ENCODE measurements at places on chromosomes 6 and 20.

- no peak for DNase-seq
These were observed 111.6 kb downstream of the TBC1D32 start for GRCh38 chr6:121222656-121223055.

DNA sequence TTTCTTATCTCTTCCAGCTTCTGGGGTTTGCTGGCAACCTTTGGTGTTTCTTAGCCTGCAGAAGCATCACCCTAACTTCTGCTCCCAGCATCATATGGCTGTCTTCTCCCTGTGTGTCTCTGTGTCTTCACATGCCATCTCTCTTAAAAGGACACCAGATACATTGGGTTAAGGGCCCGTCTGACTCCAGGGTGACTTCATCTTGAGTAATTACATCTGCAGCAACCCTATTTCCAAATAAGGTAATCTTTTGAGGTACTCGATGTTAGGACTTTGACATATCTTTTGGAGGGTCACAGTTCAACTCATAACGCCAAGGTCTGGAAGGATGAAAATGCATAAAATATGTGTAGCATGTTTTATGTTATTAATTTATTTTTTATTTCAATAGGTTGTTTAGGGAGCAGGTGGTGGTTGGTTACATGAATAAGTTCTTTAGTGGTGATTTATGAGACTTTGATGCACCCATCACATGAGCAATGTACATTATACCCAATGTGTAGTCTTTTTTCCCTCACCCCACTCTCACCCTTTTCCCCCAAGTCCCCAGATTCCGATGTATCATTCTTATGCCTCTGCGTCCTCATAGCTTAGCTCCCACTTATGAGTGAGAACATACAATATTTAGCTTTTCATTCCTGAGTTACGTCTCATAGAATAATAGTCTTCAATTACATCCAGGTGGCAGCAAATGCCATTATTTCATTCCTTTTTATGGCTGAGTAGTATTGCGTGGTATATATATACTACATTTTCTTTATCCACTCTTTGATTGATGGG, 131.1 kb downstream of the TBXT start:
- DNase-seq, result no peak

DNA sequence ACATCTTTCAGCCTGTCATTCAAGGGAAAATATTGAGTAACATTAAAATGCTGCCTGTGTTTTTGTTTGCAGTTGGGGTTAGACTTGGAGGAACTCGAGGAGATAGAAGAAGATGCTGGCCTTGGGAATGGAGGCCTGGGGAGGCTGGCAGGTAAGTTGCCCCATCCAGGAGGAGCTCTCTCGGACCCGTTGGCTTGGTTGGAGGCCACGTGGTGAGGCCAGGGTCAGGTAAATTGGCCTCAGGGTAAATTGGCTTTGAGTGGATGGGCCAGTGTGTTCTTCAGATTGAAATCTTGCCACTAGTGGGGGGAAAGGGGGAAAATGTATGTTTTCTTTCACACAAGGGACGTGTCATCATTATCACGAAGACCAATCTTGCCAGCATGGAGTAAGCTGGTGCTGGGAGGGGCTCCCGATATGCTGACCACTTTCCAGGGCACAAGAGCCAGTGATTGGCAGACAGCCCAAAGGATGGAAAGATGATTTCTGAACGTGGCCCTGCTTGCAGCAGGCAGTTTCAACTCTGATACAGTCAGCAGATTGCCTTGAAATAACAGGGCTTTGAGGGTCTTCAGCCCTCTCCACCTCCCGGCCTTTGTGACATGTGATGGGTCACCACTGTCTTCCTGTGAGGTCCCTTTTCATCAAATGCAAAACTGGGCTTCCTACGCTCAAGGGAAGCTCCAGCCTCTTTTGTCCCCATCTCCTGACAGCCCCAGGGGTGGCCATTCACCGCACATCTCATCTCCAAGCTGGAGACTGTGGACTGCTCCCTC, 21.4 kb downstream of the PYGB start:
- DNase-seq, result no peak

- no peak for DNase-seq
These were observed 10.3 kb downstream of the CEP85L start for GRCh38 chr6:118641042-118641441.

- no peak for DNase-seq
These were observed 532.6 kb downstream of the CBLN4 start for GRCh38 chr20:55472704-55473103.

DNA sequence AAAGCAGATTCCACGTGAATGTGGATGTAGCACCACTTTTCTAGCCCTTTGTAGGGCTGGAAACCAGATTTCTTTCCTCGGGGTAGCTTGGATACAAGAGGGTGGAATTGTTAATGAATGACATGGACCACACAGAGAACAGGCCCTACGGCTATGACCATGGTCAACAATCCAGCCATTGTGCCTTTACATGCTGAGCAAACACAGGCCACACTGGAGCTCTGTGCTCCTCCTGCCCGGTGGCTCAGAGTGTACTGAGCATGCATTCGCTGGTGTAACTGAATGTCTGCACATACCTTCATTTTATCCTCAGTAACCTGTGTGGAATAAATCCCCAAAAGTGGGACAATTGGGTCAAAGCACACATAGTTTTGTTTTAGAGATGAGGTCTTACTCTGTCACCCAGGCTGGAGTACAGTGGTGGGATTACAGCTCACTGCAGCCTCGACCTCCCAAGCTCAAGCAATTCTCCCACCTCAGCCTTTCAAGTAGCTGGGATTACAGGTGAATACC, 32.8 kb downstream of the LRP11 start:
- no peak for DNase-seq

GRCh38 chr6:46490425-46491200, 636 bp downstream of the RCAN2 start:
- no peak for DNase-seq

GRCh38 chr6:148868314-148868713, 121.5 kb downstream of the UST start:
- DNase-seq, result no peak

- DNase-seq, result no peak
These were observed 199.3 kb downstream of the TFAP2C start for GRCh38 chr20:56828402-56828801.

DNA sequence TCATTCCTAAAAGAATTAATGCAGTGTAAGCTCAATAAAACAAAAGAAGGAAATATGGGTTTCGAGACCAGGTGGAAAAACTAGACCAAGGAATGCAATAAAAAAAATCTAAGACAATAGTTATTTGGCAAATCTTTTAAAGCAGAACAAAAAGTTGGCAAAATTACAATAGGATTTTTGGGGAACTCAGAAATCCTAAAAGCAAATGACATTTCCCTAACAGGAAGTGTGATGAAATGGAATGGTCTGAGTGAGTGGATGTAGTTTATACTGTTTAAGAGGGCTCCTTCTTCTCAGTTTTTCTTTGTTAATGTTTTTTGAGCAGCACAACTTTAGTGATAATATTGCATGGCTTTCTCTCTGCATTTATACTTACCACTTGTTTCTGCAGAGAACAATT, 190.0 kb downstream of the PLCB4 start:
- no peak for DNase-seq

DNA sequence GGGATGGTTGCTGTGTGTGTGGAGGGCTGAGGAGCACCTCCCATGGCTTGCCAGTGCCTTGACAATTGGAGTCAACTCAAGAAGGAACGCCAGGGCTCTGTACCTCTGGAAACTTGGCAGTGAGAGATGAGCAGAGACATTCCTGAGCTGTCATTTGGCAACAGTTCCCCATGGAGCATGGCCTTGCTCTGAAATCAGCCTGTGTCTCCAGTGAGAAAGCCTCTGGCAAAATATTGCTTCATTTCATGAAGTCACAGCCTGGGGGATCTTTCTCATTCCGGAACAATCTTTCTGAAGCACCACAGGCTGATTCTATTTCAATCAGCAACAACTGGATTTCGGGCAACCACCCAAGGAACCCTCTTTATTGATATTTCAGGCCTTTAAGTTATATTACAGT, 52.2 kb upstream of the FNDC1 start:
- DNase-seq, result no peak

DNA sequence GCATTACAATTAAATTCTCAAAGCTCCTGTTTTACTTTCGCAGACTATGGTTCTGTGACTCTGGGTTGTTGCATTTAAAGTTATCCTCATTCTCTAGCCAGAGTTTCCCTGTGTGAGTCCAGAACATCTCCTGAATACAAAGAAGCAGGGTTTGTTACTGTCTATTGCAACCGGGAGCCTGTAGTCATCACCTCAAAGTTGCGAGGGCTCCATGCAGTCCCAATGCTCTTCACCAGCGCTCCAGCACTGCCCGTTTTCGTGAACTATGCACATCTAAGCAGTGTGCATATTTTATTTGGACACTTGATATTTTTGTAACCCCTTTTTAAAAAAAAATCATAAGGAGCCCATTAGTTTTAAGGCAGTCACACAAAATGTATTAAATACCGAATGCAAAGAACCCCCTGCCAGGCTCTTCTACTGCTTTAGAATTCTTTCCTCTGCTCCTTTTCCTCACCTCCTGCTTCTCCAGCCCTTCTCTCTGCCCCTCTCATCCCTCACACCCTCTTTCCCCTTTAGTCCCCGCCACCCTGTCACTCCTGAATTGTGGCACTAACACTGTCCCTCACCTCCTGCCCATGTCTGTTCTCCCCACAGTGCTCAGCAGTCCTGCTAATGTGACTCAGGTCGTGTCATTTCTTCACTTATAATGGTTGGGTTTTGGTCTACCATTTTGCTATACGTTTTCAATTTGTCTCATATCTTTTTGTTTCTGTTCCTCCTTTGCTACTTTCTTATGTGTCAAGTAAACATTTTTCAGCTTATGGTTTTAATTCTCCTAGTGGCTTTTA, 1.1 kb upstream of the HLA-C start:
- DNase-seq, result no peak

GRCh38 chr6:26270486-26270861, 94.5 kb upstream of the BTN3A2 start:
- DNase-seq, result peak; percentile 9

DNA sequence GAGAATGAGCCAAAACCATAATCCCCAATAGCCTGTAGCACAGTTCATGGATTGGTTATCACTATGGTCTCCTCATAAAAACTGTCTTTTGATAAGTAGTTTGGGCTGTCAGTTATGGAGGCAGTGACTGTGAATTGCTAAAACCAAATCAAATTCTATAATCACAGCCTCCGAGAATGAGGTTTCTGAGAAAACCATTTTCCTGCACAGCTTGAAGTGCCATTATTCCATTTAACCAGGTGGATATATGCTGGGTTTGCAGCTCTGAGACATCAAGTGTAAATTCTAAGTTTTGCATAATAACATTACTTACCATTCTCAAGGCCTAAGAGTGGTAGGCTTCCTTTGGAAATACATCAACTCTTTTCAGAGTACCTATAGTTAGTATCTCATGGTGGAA, 485.4 kb downstream of the FRK start:
- DNase-seq, result no peak

DNA sequence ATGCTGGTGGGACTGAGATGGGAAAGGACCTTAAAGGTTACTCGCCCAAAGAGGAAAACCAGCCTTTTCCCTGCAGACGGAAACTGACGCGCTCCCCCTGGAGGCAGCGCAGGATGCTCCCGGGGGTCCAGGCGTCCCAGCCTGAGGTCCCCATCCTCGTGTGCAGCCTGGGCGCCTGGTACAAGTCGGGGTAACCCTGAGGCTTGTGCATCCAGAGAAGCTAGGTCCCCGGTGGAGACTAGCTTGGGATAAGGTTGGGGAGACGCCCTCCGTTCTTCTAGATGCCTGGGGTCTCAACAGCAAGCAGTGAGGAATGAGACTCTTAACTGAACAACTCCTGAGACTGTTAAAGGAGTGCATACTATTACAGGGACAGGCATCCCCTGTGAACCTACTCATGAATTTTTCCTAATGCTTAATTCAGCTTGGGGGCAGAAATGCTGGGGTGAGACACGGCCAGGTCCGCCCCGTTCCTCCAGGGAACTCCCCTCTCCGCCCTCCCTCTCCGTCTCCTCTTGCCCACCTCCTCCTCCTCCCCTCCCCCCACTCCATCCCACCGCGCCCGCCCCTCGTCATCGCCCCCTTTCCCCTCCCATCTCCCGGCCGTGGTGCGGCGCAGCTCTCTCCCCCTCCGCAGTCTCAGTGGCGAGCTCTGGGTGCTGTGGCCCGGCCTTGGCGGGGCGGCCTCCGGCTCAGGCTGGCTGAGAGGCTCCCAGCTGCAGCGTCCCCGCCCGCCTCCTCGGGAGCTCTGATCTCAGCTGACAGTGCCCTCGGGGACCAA, at the start of gene PRSS35:
Gene PRSS35 (plus strand): TSS at position 634 of the 781 bp plus-strand sequence. CDS start 10,908 bp downstream, outside the sequence.
- no peak for DNase-seq

DNA sequence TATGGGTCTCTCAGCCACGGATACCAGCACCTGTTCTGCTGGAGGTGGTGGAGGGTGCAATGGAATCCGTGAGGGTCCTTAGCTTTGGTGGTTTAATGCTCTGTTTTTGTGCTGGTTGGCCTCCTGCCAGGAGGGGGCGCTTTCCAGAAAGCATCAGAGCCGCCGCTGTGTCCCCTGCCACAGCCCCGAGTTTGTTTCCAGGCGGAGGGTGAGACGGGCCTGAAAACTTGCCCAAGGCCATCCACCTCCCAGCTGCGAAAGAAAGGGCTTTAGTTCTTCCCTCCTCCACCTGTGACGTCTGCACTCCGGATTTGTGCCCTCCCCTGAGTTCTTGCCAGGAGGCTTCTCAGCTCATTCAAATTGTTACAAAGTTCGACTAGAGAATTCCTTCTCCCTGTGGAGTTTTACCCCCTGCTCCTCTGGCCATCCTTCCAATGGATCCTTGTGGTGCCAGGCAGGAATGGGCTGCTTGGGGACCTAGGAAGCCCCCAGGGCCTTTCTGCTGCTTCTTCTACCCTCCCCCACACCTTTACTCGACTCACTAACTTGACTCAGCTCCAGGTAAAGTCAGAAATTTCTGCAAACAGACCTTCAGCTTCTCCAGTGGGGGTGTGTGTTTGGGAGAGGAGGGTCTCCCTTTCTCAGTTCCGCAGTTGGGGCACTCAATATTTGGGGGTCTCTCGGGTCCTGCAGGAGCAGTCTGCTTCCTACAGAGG, 873.7 kb downstream of the KIF16B start:
- no peak for DNase-seq

DNA sequence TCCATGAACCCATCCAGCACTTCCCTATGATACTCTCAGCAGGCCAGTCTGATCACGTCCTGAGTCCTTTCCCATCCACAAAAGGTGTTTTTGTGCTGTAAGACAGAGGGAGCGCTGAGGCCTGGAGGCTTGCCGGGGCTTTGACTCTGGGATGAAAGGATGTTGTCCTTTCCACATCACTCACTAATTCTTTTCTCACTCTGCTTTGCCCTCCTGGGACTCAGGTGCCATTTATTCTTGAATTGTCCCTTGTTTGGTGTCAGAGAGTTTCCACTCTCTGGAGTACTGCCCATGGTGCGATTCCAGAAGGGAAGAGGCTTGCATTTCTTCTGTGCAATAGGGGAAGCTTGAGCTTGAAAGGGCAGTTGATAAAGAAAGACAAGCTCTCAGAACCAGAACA, 15.3 kb upstream of the TUBB2B start:
- no peak for DNase-seq

GRCh38 chr6:160394654-160395035, 46.5 kb downstream of the SLC22A3 start:
- no peak for DNase-seq

DNA sequence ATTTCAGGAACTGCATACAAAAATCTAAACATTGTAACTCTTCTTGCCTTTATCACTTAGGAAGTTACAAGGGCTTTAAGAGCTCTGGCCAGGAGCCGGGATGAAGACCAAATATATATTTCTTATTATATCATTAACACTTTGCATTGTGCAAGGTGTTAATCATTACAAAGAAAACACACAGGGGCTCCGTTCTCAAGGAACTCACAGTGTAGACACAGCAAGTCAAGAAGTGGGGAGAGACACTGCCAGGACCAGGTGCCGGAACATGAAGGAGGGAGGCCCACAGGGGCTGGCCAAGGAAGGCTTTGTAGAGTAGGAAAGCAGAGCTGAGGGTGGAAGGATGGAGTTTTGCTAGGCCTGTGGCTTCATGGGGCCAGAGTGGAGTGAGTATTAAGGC, 17.4 kb downstream of the ITPR3 start:
- no peak for DNase-seq

- DNase-seq, result no peak
These were observed 266.4 kb upstream of the PRND start for GRCh38 chr20:4455301-4455701.
